Tibial nerve (tissue), 4 donors: ENCODE measurements at places on chromosomes 5 and 9. TPM values are rescaled to one million over a fixed set of nuclear protein-coding genes. Genes with fewer than 3 reads are reported as not detected.
A peak's percentile ranks its signal among the peaks of the same experiment; 100 is the strongest.

DNA sequence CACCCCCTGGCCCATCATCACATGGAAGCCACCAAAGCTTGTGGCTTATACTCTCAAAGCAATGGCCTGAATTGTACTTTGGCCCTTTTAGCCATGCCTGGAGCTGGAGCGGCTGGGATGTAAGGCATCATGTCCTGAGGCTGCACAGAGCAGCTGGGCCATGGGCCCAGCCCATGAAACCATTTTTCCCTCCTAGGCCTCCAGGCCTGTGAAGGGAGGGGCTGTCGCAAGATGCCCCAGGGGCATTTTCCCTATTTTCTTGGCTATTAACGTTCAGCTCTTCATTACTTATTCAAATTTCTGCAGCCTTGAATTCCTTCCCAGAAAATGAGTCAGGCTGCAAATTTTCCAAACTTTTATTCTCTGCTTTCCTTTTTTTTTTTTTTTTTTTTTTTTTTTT, 27.7 kb downstream of the FST start:
- no peaks in the 10 kb centered on the region for H3K27me3 ChIP-seq
- no peak overlapping the region for H3K4me3 ChIP-seq
- H3K27ac ChIP-seq, result no peak overlapping the region
- no peaks in the 10 kb centered on the region for H3K4me1 ChIP-seq
- no peak for DNase-seq

DNA sequence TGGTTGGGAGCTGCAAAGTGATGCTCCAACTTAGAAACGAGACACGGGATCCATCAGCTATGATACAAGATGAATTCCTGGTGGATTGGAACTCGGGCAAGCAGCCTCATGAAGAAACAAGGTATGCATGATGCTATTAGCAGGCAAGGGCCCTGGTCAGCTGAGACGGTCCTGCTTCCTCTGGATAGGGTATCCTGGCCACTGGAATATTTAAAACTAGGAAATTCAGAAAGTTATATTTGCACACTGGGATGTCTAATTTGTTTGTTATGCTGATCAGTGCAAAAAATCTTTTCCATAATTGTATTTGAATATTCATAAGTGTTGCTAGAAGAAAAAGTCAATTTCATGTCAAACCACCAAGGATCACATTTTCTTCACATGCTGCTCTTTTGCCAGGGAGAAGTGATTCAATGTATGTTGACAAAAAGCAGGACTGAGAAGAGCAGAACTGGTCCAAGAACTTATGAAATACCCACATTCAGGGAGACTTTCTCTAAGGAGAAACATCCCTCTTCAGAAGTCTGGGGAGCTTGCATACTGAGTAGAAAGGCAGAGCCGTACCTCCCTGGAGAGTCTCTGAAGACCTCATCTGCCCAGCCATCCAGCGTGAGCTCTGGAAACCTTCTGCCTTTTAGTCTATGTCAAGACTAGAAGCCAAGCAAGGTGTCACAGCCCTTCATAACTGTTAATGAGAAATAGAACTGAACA, 6.7 kb upstream of the NXNL2 start:
- no peak overlapping the region for H3K27ac ChIP-seq
- H3K27me3 ChIP-seq, result no peaks in the 10 kb centered on the region
- DNase-seq, result no peak
- H3K36me3 ChIP-seq, result no peaks in the 10 kb centered on the region

DNA sequence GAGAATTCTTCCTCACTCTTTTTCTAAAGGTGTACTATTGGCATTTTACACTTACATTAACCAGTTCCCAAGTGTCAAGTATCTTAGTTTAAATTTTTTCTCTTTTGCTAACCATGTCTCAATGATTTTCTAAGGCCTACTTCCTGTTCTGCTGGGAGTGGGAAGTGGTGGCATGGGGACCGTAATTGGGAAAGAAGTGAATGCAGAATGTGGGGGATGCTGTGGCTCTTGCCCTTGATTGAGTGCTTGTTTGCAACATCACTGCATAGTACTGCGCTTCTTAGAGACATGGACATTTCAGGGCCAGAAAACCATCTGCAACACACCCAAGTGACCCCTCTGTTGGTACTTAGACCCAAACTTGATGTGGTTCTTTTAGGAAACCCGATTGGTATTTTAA, 32.8 kb downstream of the MRRF start:
- no peaks in the 10 kb centered on the region for H3K4me1 ChIP-seq
- no peak overlapping the region for H3K4me3 ChIP-seq
- no peaks in the 10 kb centered on the region for H3K27me3 ChIP-seq
- no peak for DNase-seq
- no peak overlapping the region for H3K27ac ChIP-seq

- H3K4me3 ChIP-seq, result no peak overlapping the region
- H3K27ac ChIP-seq, result no peak overlapping the region
- no peak for DNase-seq
- no peaks in the 10 kb centered on the region for H3K27me3 ChIP-seq
Measured at GRCh38 chr5:45189481-45189880, 380.7 kb downstream of the MRPS30 start.

DNA sequence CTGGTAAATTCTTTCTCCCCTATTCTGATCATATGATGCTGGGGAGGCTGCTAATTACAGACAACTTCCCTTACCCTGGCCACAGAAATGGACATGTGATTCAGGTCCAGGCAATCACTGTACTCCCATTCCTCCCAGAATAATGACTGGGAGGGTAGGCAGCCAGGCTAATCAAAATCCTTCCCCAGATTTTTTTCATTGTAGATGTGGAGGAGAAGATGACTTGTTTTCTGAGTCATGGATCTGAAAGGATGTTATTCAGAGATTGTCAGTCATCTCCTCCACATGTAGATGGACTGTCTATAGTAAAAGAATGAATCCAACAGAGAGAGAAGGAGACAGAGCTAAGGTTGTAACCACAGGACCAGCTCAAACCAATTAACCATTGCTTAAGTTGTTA, 123.9 kb upstream of the PUM3 start:
- no peak for DNase-seq
- H3K27ac ChIP-seq, result no peak overlapping the region
- H3K4me1 ChIP-seq, result no peaks in the 10 kb centered on the region
- no peak overlapping the region for H3K4me3 ChIP-seq
- H3K27me3 ChIP-seq, result no peaks in the 10 kb centered on the region

GRCh38 chr5:100890461-100891008, 12.5 kb downstream of the ST8SIA4 start:
- H3K4me1 ChIP-seq, result no peaks in the 10 kb centered on the region
- H3K36me3 ChIP-seq, result no peaks in the 10 kb centered on the region
- DNase-seq, result no peak
- peak overlapping the region; percentile 24 for H3K4me3 ChIP-seq
- H3K27me3 ChIP-seq, result no peaks in the 10 kb centered on the region
- H3K27ac ChIP-seq, result peak overlapping the region; percentile 71

DNA sequence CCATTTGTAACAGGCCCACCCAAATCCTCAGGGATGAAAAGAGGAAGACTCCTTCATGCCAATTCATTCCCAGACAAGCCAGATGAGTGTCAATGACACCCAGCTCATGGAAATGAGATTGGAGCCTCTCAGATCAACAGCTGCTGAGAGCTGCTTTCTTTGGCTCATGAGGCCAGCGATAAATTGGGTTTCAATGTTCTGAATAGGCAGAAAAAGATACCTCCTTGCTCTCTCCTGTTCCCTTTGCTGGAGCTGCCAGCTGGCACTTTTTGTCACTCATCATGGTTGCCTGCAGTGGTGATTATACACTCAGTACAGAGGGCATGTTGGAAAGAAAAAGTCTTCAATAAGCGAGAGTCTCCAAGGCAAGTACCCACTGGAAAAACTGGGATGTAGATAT, 47.1 kb downstream of the SH3RF2 start:
- H3K4me3 ChIP-seq, result no peak overlapping the region
- H3K27ac ChIP-seq, result no peak overlapping the region
- H3K4me1 ChIP-seq, result no peaks in the 10 kb centered on the region
- H3K36me3 ChIP-seq, result no peaks in the 10 kb centered on the region
- no peak for DNase-seq

GRCh38 chr5:129112295-129112694, 17.7 kb downstream of the ISOC1 start:
- no peak overlapping the region for H3K4me3 ChIP-seq
- no peaks in the 10 kb centered on the region for H3K27me3 ChIP-seq
- no peak for DNase-seq
- H3K27ac ChIP-seq, result no peak overlapping the region
- H3K4me1 ChIP-seq, result no peaks in the 10 kb centered on the region

Gene UBAP2
- 36.9 TPM for total RNA-seq

- DNase-seq, result no peak
- H3K4me1 ChIP-seq, result no peaks in the 10 kb centered on the region
- H3K36me3 ChIP-seq, result no peaks in the 10 kb centered on the region
- no peaks in the 10 kb centered on the region for H3K27me3 ChIP-seq
Measured at GRCh38 chr9:2345013-2345412, 276.6 kb upstream of the VLDLR start.

DNA sequence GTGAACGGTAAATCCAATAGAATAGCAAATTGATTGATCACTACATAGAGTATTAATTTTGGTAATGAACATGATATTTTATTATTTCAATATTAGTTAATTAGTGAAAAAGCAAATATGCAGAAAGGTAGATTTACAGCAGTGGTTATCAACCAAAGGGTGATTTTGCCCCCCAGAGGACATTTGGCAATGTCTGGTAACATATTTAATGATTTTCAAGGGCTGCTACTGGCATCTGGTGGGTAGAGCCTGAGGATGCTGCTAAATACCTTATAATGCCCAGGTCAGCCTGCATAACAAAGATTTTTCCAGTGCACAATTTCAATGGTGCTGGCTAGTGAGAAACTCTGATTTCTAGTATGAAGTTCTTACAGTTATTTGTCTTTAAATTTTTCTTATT, 1313.7 kb downstream of the PTPRD start:
- H3K27ac ChIP-seq, result no peak overlapping the region
- no peaks in the 10 kb centered on the region for H3K27me3 ChIP-seq
- no peak overlapping the region for H3K4me3 ChIP-seq
- DNase-seq, result no peak

Gene MARCOL
- not detected for total RNA-seq

Gene FOXD4L6
- total RNA-seq, result 1.3 TPM

Gene SLC46A2
- total RNA-seq, result 1.8 TPM

DNA sequence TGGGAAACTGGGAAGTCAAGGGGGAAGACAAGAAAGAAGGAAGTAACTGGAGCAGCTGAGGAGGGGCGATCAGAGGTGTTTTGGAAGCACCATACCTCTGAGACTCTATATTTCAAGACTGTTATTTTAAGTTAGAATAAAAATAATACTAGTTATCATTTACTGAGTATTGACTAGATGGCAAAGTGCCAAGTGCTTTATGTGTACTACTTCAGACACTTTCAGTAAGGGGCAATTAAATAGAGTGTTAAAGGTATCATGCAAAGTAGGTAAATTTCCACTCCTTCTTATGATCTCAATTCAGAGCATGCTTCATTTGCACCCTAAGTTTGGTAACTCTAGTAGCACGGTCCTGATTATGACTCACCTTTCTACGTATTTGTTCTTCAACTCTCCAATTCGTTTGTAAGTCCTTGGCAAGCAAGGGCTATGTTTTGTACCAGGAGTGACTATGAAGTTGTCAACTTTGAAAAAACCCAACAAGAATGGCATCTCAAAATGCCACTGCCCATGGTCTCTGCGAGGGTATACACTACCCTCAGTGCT, 152.4 kb upstream of the RAPGEF1 start:
- H3K27ac ChIP-seq, result no peak overlapping the region
- H3K4me1 ChIP-seq, result peaks cover 23% of the 10 kb centered on the region
- DNase-seq, result no peak
- H3K4me3 ChIP-seq, result no peak overlapping the region
- no peaks in the 10 kb centered on the region for H3K27me3 ChIP-seq

DNA sequence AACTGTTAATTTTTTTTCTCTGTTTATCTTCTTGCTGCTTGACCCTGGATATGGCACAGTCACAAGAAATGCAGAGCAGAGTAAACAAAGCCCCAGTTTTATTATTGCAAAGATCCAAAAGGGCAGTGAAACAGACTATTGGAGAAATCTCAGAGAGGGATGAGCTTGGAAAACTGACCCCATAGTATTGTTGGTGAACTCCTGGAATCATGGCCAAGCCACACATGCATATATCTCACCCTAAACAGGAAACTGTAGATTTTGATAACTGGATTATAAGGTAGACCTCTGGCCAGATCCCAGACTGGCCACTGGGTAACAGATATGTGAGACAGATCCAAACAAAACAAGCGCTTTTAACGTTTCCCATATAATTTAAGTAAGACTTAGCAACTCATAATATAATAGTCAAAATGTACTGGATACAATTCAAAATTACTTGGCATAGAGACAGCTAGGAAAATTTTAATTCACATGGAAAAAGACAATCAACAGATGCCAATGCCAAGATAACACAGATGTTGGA, 263.5 kb upstream of the SEMA6A start:
- no peaks in the 10 kb centered on the region for H3K27me3 ChIP-seq
- H3K27ac ChIP-seq, result no peak overlapping the region
- DNase-seq, result no peak
- H3K4me1 ChIP-seq, result no peaks in the 10 kb centered on the region
- no peak overlapping the region for H3K4me3 ChIP-seq
- H3K36me3 ChIP-seq, result no peaks in the 10 kb centered on the region

DNA sequence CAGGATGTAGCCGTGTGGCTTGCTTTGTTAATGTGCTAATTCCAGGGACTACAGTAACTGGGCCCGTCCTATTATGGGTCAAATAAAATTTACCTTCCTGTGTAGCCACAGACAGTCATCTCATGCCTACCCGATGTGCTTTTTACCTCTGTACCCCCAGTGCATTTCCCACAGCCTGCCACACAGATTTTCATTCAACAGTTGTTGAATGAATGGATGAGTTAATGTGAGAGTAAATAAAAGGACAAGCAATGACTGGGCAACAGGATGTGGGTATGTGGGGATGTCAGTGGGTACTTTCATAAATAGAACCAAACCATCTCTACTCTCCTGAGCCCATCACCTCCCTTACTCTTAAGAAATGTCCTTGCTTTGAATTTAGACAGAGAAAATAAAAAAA, 441.2 kb upstream of the ZNF462 start:
- H3K4me1 ChIP-seq, result no peaks in the 10 kb centered on the region
- H3K27ac ChIP-seq, result no peak overlapping the region
- no peak overlapping the region for H3K4me3 ChIP-seq
- H3K36me3 ChIP-seq, result no peaks in the 10 kb centered on the region
- DNase-seq, result no peak
- no peaks in the 10 kb centered on the region for H3K27me3 ChIP-seq

DNA sequence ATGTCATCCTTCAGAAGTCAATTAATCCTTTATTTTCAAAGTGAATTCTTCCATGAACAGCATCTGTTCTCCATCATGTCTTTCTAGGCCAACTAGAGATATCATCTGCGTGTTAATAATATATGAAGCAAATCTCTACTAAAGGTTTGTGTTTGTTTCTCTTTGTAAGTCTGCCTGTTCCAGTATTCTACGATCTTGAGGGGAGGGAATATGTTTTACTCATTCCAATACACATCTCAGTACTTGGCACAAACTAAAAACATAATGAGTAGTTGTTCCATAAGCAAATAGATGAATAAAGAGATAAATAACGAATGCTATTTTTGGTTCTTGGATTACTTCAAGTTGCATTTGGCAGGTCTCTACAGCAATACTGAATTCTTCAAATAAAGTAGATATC, 470.7 kb upstream of the GRIN3A start:
- H3K4me3 ChIP-seq, result no peak overlapping the region
- no peaks in the 10 kb centered on the region for H3K36me3 ChIP-seq
- H3K27ac ChIP-seq, result no peak overlapping the region
- no peaks in the 10 kb centered on the region for H3K27me3 ChIP-seq
- no peak for DNase-seq
